SW480 (cell line): ENCODE measurements at places on chromosomes 4 and X.

DNA sequence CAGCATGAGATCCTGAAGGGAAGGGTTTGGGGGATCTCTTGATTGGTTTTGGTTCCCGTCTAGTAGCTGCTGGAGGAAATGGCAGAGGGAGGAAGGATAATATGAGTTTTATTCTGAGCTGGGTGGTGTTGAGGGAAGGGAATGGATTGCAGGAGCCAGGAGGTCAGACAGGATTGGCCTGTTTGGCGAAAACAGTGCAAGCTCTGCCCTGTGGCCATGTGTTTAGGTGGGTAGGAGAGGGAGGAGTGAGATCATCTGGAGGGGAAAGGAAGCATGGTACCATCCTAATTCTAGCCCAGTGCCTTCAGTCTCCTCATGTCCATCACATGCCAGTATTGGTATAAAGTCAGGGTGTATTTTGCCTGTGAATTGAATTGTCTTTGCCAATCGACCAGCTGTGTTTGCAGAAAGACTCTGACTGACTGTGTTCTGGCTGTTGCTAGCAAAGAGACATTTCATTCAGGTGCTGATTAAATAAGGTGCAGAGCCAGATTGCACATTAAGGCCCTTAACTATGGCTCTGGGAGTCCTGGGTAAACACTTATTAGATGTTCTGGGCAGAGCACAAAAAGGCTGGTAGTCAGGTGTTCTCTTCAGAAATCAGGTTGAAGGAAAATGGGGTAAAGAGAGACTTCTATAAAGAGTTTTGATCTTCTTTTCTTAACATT is 10.0 kb downstream of the TMEM164 start:
- no peak for DNase-seq

DNA sequence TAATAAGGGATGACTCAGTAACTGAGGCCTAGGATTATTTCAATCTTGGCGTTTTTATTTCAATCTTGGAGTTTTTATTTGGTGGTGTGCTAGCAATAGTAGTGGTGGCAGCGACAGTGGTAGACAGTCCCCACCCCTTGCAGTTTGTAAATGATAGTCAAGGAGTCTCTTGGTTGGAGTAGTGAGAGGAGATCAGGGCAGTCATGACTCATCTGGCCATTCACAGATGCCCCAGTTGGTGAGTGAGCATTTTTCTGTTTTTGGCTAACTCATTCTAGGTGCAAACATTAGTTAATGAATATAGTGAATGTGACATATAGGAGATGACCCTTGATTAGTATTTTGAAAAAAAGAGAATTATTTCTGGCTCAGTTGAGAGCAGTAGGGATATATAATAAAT is 93.5 kb upstream of the ADAD1 start:
- no peak for DNase-seq

DNA sequence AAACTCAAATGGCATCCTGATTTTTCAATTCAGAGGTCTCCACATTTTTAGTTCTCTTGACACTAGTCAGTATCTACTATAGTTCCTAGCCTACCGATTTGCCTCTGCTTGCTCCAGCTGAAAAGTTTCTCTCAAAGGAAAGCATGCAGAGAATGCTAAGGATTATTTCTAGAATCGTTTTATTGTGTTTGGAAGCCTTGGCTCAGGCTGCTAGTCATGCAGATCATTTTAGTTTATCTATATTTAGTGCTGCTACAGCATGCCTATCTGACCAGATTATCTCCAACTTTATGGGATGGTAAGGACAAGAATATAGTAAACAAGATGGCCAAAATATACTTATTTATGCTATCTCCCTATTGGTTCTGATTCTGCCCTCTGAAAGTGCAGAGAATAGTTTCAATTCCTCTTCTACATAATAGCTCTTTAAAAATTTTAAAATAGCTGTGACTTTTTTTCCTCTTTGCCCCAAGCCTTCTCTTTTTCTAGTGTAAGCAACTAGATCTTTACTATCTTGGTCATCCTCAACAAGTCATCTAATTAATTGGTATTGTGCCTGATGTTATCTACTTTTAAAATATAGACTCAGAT is 15.7 kb upstream of the DRP2 start:
- DNase-seq: no peak

DNA sequence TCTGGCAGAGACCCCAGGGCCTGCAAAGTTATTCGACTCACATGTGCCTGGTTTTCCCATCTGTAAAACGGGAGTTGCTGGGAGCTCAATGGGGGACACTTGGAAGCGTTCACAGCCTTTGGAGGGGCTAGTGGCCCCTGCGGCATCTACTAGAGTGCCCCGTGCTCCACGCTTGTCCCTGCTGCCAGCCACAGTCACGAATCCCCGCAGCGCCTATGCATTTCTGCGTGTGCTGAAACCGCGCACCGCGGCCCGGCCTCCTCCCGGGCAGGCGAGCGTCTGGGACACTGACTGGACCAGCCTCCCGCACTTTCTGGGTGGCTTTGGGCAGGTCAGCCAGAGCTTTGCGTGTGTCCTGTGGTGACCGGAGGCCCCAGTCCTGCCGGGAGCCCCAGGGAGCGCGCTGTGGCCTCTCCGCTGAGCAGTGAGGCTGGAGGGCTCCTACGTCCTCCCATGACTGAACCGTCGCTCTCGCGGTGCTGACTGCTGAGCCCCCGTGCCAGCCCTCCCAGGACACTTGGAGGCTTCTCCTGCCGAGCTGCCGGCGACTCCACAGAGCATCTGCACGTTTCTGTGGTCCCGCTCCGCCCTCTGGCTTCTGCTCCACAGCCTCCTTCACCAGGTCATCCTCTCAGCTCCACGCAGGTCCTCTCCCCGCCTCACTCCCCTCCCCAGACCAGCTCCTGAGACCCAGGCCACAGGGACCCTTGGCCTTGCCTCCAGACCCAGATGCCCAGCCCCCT is 36.3 kb downstream of the PIGG start:
- DNase-seq: no peak

- no peak for DNase-seq
Measured at GRCh38 chr4:19366916-19367315, 884.8 kb upstream of the SLIT2 start.

DNA sequence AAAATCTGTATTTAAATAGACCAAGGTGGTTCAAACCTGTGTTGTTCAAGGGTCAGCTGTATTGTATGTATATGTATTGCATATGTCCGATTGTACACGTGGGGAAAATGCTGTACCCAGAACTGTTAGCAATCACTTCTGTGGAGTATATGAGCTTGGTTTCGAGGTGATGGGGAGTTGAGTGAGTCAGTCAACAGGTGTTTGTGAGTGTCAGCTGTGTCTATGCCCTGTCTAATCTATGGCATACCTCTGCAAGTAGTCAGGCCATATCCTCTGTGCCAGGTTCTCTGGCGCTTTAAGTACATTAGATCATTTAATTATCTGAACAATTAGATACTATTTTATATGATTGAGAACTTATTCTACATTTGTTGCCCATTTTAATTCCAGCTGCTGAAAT is 7.4 kb downstream of the ZRSR2 start:
- DNase-seq: no peak

GRCh38 chr4:74262522-74262921 is 45.7 kb upstream of the EPGN start:
- no peak for DNase-seq

DNA sequence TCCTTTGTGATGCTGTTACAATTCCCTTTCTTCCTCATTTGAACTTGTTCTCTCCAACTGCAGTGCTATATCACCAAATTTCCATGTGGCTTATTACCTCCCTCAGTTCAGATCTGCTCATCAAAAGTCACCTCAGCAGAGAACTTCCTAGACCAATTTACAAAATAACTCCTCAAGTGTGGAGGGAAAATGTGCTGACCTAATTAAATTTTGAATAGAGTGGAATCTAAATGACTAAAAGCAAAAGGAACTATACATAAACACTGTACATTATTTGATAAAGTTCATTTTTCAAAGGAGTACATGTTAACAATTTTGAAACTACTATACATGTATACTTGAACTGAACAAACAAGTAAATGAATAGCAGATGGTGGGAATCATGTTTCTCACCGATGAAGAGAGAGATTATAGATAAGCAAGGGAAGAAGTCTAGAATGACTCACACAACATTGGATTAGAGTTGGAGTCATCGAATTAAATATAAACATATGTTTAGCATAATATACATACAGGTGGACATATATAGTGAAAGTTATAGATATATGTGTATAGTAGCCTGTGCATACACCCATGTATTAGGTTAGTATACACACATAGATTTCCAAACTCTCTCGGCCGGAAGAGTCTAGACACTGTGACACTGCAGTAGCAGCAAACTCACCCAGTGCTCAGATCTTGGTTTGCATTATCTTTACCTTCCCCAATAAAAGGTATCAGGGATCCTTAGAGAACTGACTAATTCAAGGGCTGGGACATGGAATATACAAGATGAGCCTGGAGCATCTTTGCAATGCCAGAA is 318.7 kb downstream of the PCDH18 start:
- DNase-seq: no peak

GRCh38 chr4:114077610-114078009 is 98.2 kb upstream of the ARSJ start:
- no peak for DNase-seq

DNA sequence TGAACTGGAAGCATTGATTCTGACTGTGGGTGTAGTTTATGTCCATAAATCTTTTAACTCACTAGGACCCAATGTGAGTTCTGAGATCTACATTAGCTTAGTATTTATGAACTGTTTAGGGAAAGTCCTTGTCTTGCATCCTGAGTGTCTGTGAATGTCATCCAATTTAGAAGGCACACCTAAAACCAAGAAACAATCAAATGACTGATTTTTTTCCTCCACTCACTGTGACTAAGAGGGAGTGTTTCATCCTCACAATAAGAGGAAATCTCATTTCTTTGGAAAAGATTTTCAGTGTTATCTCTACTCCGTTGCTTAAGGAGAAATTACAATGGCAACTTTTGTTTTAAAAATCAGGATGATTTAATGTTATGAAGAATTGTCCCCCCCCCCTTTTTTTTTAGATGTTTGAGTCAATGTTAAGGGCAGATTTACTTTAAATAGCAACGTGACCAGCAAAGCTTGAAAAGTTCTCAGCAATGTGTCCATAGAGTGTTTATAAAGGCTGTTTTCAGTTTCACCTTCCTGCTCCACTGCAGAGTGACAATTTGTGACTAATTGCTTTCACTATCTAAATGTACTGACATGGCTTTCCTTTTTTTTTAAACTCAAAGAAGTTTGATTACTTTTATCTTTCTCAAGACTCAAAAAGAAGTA is 173.0 kb downstream of the SPCS3 start:
- no peak for DNase-seq

GRCh38 chrX:97374266-97374665 is 490.6 kb downstream of the RPA4 start:
- no peak for DNase-seq

GRCh38 chrX:19183761-19184477 is 61.7 kb upstream of the ADGRG2 start:
- DNase-seq: no peak

DNA sequence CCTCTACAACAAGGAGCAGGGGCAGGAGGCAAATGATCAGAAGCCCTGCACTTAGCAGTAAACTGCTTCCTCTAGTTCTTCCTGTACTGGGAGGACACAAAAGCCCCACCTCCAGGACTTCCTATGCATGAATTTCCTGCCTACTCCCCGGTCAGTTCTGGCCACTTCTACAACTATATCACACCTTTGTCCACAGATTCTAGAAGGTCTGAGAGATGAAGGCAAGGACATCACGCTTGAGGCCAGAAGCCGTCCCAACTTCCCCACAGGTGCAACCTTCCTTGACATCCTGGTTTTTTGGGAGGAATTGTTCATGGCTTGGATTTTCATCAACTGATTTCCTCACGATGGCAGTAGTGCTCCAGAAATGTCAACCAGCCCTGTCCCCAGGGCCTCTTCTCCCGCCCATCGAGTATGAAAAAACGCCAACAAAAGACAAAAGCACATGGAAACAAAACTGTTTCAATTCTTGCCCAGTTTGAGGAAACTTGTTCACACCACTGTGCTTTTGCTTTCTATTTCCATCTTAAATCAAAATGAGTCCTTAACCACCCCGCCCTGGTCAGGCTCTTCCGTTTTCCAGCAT is 206.5 kb upstream of the STK26 start:
- no peak for DNase-seq

DNA sequence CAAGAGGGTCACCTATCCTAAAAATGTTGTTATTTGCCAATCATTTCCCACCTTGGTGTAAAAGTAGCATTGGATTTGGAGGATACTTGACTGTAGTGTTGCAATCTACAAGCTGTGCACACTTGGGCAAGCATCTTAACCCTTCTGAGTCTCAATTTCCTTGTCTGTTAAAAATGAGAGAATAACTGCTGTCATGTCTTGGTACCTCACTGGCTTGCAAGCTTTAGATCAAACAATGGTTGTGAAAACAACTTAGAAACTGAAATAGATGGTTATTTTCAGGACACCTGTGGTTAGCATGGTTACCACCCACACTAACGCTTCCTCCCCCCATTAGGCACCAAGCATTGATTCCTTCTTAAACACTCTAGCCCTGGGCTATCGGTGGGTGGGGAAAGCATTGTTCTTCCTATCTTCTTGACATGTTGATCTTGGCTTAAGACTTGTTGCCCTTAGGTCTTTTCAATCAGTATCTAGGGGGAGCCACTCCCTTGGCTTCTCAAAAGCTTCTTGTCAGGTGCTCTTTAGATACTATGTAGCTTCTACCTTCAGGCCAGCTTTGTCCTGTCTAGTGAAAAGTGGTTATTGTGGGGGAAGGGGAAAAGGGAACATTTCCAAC is 10.6 kb upstream of the AMOT start:
- DNase-seq: no peak

- DNase-seq: no peak
Measured at GRCh38 chr4:183448436-183448835, 4.0 kb downstream of the CDKN2AIP start.
